GM12878 (cell line): ENCODE measurements at places on chromosomes 1 and 21.

GRCh38 chr1:200099040-200099439 lies 71.5 kb downstream of the NR5A2 start:
- no peak for DNase-seq

GRCh38 chr21:37582590-37582989 lies 216.0 kb downstream of the DYRK1A start:
- DNase-seq, result no peak

DNA sequence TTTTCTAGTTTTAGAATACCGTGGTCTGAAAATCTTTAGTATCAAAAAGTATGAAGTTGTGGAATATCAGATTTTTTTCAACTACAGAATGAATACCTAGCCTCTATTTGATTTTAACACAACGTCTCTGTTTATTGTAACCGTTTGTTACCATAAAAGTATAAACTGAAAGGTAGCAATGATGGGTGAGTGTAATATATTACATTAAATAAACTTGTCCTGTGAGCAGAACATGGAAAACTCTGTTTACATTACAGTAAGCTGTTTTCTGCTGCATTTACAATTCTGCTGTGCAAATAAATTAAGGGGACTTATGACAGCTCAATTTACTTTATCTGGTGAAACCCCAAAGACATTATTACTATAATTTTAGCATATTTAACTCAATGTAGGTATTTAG lies 62.5 kb downstream of the CHRM3 start:
- DNase-seq, result no peak

- DNase-seq, result no peak
Measured at GRCh38 chr1:225865514-225865913, 16.7 kb downstream of the TMEM63A start.

GRCh38 chr1:106498238-106498637 lies 558.2 kb upstream of the PRMT6 start:
- no peak for DNase-seq

GRCh38 chr21:42061195-42061985 lies 9.7 kb upstream of the UMODL1 start:
- peak; percentile 81 for DNase-seq

- DNase-seq, result no peak
Measured at GRCh38 chr1:172405912-172406311, 14.6 kb upstream of the C1orf105 start.

GRCh38 chr1:168293356-168293755 lies 12.7 kb downstream of the TBX19 start:
- no peak for DNase-seq

- no peak for DNase-seq
Measured at GRCh38 chr1:68230901-68231626, 1.3 kb downstream of the WLS start.

DNA sequence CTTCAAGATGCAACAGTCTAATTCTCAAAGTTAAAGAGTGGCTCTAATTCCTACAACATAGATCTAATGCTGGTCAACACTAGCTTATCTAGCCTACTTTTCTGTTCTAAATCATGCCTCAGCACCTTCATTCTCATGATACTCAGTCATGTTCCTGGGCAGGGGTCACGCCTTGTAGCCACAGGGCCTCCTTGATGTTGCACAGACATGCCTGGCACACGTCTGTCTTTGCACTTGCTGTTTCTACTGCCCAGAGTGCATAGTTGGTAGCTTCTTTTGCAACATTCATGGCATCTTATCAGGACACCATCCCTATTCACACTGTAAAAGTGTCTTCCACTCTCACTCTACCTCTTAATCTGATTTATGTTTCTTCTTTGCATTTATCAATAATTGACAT lies 76.6 kb downstream of the TBX15 start:
- DNase-seq, result no peak

GRCh38 chr1:187491082-187491720 lies 662.5 kb downstream of the PLA2G4A start:
- DNase-seq, result no peak

- DNase-seq, result peak; percentile 82
Measured at GRCh38 chr1:206766251-206766856, 4.2 kb upstream of the IL19 start.

DNA sequence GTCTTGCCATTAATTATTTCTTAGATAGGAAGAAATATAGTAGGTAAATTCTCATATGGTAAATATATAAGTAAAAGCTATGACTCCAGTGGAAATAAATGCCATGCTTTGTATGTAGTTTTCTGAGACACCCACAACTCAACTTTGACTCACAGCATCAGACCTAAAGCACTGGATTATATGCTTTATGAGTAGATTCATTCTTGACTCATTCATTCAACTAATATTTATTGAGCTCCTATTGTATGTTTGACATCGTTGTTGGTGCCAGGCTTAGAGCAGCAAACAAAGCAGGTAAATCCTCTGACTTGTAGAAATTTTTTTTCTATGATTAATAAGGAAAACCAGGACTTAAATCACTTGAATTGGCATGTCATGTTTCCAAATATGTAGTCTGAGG lies 211.4 kb downstream of the PTPRC start:
- no peak for DNase-seq

GRCh38 chr1:61864489-61864888 lies 122.2 kb downstream of the PATJ start:
- no peak for DNase-seq

DNA sequence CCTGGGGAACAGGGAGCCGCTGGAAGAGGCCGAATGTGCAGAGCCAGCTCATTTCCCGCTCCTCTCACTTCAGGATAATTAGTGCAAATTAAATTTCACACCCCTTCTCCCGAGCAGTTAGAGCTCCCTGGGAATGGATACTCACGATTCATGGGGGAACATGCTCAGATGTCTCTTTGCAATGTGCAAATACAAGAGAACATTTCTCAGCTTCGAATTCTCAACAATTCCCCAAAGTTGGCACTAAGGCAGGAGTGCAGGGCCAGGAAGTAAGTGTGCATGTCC lies 54.9 kb downstream of the CAMK2N1 start:
- DNase-seq, result no peak

- DNase-seq, result no peak
Measured at GRCh38 chr1:183734543-183735036, 70.3 kb upstream of the RGL1 start.

GRCh38 chr1:169106921-169107602 lies 572 bp downstream of the ATP1B1 start:
- no peak for DNase-seq

DNA sequence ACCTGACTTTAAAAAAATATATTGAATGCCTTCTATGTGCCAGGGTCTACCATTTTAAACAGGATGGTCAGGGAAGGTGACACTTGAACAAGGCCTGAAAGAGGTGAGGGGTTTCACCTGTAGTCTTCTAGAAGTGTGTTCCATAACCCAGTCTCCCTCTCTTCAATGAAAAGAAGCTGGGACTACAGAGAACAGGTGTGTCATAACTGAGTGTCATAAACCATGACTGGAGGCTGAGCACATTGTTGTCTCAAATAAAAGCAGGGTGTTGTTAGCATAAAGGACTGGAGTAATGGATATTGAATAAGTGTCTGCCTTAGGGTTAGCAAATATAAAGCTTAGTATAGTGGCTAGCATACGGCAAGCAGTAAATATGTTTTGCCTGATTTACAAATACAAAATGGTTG lies 65.4 kb downstream of the SYDE2 start:
- DNase-seq, result no peak

DNA sequence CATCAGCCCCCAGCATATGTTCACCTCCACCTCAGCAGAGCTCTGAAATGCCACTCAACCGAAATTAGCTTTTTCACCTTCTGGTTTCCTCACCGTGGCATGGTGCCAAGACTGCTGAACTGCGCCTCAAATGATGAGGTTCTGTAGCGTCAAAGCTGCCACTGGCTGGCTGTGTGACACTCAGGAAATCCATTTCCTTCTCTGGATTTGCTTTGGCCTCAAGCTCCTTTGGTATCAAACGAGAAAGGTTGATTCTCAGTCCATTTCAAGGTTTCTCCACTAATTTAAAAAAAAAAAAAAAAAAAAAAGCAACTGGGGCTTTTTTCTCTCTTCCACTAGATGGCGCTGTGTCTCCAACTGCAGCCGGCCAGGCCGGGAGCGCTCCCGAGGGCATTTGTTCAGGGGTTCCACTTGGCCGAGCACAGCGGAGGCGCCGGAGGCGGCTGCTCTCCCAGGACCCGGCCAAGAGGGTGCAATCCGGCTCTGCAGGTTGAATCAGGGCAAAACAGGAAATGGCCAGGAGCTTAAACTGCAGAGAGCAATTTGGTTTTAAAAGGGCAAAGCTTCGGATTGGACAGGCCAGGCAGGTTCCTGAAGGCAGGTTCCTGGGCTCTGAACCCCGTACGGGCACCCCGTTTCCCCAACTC lies 26.5 kb upstream of the PLA2G2C start:
- no peak for DNase-seq

DNA sequence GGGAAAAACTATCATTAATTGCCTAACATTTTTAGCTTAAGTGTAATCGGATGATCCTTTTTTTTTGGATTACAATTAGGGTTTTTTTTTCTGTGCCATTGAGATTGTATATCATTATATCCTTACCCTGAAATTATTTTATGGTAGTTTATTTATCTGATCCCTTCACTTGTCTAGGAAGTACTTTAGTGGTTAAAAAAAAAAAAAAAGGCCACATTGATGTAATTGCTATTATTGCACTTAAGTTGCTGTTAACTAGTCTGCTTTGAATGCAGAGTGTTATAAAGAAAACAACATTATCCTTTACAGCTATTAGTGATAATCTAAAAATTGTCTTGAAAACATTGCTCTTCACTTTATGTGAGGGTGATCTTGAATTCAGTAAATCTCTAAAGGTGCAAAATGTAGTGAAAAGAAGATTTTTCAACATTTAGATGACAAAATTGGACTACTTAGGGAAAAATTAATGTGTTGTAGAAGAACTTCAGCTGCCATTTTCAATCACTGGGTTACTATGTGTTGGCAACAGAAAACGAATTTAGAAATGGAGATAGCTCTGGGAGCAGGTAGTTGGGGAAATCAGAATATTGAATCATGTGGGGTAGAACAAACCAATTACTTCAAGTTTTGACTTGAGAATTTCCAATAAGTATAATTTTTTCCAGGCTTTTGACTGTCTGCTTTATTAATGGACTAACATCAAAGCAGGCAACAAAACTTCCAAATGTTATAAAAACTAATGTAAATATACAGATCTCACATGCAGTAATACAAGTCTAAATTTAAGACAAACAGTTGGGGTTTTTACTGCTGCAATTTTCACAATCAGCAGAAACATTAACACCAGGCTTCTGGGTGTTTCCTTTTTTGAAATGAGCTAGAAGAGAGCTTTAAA lies 5.0 kb downstream of the ADGRL2 start:
- DNase-seq, result no peak

DNA sequence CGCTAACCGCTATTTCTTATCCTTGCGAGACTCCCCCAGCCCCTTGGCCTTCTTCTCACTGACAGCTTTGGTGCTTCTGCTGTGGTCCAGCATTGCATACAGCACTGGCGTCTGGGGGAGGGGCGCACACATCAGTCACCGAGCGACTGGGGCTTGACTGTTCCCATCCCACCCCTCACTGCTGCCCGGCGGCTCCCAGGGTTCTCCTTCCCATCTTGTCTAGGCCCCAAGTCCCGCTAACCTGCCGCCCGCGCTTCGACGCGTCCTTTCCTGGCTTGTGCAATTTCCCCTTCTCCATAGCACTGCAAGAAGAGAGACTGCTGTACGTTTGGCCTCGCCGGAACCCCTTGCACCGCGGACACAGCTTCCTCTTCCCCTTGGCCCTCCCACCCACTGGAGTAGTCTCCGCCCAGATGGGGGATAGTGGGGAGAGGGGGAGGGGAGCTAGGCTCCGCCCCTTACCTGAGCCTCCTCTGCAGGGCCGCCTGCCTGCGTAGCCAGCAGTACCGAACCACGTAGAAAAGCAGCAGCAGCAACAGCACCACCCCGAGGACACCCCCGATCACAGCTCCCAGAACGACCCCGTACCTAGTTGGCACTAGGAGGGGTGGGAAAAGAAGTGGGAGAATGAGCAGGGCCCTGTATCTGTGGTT lies 3.8 kb downstream of the MPZ start:
- DNase-seq, result peak; percentile 65

DNA sequence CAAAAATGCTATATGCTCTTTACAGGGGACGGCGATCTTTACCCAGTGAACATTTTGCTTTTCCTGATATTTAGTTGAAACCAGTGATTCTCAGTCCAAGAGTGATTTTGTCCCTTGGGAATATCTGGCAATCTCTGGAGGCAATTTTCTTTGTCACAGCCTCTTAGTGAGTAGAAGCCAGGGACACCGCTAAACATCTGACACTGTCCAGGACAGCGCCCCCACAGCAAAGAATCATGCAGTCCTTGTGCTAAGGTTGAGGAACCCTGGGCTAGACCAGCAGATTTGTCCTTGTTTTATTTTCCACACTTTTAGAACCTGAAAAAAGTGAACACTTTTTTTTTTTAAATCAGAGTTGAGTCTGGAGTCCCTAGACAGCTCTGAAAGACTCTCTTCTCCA lies 13.1 kb downstream of the EVA1C start:
- DNase-seq, result no peak

- DNase-seq, result no peak
Measured at GRCh38 chr21:22314963-22315362, 1316.8 kb downstream of the NCAM2 start.

- DNase-seq, result no peak
Measured at GRCh38 chr1:24248859-24249258, 61.8 kb upstream of the IFNLR1 start.

DNA sequence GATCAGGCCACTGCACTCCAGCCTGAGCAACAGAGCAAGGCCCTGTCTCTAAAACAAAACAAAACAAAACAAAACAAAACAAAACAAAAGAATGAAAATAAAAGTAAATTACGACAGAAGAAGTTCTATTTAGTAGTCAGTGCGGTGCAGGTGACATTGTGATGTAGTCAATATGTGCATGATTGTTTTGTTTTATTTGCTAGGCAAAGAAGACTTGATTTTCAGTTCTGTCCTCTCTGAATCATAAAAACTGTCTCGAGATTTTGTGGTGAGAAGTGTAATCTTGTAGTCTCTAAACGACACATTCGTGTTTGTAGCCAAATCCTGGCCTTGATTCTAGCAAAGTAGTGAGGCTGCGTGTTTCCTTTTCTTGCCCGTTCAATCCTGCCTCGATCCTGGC lies 23.5 kb downstream of the PEX14 start:
- no peak for DNase-seq

GRCh38 chr1:11920239-11920903 lies 5.9 kb downstream of the KIAA2013 start:
- no peak for DNase-seq

DNA sequence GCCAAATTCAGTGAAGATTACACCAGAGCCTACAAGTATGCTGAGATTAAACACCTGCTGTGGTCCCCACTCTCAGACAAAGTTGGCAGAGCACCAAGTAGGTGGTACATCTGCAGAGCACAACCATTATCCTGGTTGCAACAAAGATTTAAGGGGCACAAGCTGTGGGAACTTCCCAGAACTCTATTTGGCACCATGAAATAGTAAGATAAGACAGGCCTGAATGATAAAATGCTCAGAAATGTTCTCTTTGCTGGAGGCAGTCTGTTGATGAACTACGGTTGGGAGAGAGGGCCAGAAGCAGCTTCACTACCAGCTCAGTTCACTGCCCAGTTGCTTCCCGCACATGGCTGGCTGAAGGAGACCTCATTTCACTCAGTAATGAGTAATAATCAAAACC lies 19.9 kb downstream of the RPL5 start:
- DNase-seq, result no peak

GRCh38 chr1:30380625-30380984 lies 342.8 kb downstream of the MATN1 start:
- no peak for DNase-seq

GRCh38 chr1:180184041-180184440 lies 29.4 kb downstream of the QSOX1 start:
- DNase-seq, result no peak
